ENCODE measurements at places on chromosomes 2 and 18. TPM values are rescaled to one million over a fixed set of nuclear protein-coding genes. Genes with fewer than 3 reads are reported as not detected.

The PPP1R1C gene
- total RNA-seq, result 0.53 TPM

The PDE11A gene
- total RNA-seq, result 0.25 TPM

The NEU2 gene
- not detected for total RNA-seq

The TTR gene
- not detected for total RNA-seq

The SH2D6 gene
- 1.2 TPM for total RNA-seq

The OBSL1 gene
- total RNA-seq, result 37.6 TPM

The DSEL gene
- total RNA-seq, result 6.2 TPM

The RHBDD1 gene
- 19.6 TPM for total RNA-seq

The CNRIP1 gene
- total RNA-seq, result 28.5 TPM

The IGFBP5 gene
- total RNA-seq, result 3.8 TPM

The PRKAG3 gene
- not detected for total RNA-seq

The CYS1 gene
- total RNA-seq, result 2.0 TPM

The ACTR1B gene
- total RNA-seq, result 21.4 TPM

The VSNL1 gene
- total RNA-seq, result 30.3 TPM

The DCDC2C gene
- not detected for total RNA-seq

The LCLAT1 gene
- 22.1 TPM for total RNA-seq

The LAMA1 gene
- total RNA-seq, result 1.1 TPM

The SKOR2 gene
- total RNA-seq, result not detected

The MC4R gene
- not detected for total RNA-seq

The MOB1A gene
- total RNA-seq, result 95.6 TPM

The CLIP4 gene
- 15.3 TPM for total RNA-seq

The UGT1A8 gene
- total RNA-seq, result 2.2 TPM

The CCDC150 gene
- total RNA-seq, result 3.5 TPM

The TRAK2 gene
- total RNA-seq, result 6.5 TPM

The SCN9A gene
- total RNA-seq, result 2.1 TPM

The ACADL gene
- total RNA-seq, result not detected

The B3GNT7 gene
- total RNA-seq, result 0.23 TPM

Measured in MG63 (cell line).